ENCODE measurements at places on chromosomes 6 and 20.

DNA sequence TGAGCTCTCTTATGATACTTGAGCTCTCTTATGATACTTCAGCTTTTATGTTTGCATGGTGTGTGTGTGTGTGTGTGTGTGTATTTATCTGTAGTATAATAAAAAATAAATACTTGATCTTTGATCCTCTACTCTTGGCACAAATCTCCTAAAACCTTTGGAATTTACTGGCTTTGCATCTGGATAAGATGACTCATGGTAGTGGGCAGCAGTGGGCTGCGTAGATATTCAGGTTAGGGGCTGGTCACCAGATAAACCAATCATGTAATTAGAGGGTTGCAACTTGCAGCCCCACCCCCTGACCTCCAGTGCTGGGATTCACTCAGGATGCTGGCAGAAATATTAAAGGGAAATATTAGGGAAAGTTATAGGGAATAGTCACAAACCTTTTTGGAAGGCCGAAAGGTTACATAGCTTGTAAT lies 151.9 kb upstream of the COL21A1 start:
- no peak for DNase-seq

- no peak for DNase-seq
These were observed 18.2 kb downstream of the FBXL4 start for GRCh38 chr6:98929498-98930060.

- DNase-seq = no peak
These were observed 1.1 kb upstream of the MYLK4 start for GRCh38 chr6:2751871-2752270.

DNA sequence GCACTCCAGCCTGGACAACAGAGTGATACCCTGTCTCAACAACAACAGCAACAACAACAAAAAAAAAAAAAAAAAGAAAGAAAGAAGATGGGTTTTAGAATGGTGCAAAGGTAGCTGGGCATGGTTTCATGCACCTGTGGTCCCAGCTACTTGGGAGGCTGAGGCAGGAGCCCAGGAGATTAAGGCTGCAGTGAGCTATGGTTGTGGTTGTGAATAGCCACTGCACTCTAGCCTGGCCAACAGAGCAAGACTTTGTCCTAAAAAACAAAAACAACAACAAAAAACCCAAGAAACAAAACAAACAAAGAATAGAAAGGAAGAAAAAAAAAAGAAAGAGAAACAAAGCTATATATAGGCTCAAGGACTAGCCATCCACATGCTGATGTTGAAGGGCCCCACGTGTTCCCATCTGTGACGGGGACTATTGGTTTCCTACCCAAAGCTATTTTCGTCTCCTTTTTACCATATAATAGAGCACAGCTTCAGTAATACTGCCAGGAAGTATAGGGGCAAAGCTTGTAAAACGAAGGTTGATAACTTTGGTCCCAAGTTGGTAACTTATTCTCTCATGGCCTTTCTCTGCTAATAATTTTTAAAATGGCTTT lies 7.9 kb upstream of the EEF1E1 start:
- DNase-seq = no peak

- no peak for DNase-seq
These were observed 13.5 kb upstream of the KCNK16 start for GRCh38 chr6:39335780-39336545.

DNA sequence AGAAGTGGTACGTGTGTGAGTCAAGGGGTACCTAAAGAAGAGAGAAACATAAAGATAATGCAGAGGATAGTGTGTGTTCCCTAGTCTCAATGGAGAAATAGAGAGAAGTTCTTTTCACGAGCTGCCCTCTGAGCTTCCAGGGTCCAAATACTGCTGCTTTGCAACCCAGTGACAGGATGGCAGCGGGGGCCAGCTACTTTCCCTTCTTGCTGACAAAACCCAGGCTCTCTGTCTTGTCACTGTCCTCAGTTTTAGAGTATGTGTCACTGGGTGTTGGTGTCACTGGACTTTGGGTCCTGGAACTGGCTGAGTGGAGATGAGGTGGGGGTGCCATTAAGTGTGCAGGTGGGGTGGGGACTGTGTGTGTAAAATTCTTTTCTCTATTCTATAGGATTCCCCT lies 265.6 kb downstream of the CDC5L start:
- no peak for DNase-seq

GRCh38 chr6:117494283-117494682 lies 11.8 kb downstream of the DCBLD1 start:
- DNase-seq = no peak

GRCh38 chr6:44921798-44922197 lies 406.3 kb upstream of the RUNX2 start:
- no peak for DNase-seq

GRCh38 chr20:20571068-20571780 lies 141.2 kb downstream of the RALGAPA2 start:
- no peak for DNase-seq

DNA sequence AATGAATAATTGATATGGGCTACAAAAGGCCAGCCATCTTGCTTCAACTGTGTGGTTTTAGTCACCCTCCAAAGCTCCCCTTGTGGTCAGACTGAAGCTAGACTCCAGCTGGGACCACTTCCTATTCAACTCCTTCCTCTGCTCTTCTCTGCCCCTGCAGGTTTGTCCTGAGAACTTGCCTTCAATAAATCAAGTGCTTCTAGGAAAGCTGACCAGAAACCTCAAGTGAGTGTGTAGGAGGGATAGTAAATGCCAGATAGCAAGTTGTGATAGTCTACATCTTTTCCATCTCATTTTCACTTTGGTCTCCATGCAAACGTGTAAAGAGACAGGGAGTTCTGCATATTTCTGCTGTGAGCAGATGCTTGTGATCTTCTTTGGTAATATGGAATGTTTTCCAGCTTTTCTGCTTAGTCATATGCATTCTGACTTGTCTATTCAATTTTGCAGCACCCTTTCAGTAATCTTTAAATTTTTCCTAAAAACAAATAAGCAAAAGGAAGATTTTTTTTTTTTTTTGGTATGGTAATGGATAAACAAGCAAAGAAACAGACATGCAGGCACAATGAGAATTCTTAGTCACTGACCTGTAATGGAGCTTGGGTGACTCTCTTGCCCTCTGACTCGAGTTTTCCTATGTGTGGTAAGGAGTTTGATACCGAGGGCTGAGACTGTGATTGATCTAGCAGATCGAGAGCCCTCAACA lies 201.3 kb upstream of the BTBD3 start:
- no peak for DNase-seq

GRCh38 chr6:71258078-71258866 lies 30.3 kb upstream of the OGFRL1 start:
- DNase-seq = no peak

DNA sequence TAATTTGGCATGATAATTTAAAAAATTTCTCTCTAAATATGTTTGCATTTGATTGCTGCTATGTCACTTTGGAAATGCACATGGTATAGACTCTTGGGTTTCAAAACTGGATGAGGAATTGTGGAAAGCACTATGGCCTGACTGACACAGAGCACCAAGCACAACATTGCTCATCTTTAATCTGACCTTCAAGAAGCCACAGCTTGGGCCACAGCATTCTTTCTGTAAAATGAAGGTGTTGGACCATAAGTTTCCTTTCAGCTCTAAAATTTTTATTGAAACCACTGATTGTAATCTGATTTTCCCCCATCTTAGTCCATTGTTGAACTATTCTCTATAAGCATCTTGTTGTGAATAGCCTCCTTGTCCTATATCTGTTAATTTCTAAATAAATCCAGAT lies 41.0 kb downstream of the QKI start:
- DNase-seq = no peak

GRCh38 chr6:75926293-75927168 lies 145.9 kb downstream of the IMPG1 start:
- no peak for DNase-seq

- no peak for DNase-seq
These were observed 38.2 kb upstream of the IER3 start for GRCh38 chr6:30782425-30783014.

DNA sequence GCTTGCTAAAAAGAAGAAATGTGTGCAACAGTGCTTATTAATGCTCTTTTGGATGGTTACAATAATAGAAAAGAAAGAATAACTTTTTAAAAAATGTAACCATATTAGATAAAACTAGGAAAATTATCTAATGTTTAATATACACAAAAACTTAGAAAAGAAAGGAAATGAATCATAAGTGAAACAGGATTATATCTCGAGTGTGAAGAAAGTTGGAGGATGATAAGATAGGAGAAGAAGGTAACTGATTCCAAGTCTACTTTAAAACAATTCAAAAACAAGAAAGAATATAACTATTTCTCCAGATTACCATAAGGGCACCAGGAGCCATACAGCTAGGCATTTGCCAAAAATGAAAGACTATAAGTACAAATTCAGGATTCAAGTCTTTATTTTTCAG lies 73.0 kb downstream of the PHIP start:
- DNase-seq = no peak

GRCh38 chr20:10673842-10674683 lies at the start of gene JAG1:
Gene JAG1 (minus strand): TSS chr20:10673999. CDS start chr20:10673530, 469 bp downstream.
- DNase-seq = peak; percentile 84

- no peak for DNase-seq
These were observed 113.8 kb upstream of the AFDN start for GRCh38 chr6:167712731-167713475.

- DNase-seq = peak; percentile 39
These were observed 102.1 kb upstream of the MYL9 start for GRCh38 chr20:36439040-36439730.

DNA sequence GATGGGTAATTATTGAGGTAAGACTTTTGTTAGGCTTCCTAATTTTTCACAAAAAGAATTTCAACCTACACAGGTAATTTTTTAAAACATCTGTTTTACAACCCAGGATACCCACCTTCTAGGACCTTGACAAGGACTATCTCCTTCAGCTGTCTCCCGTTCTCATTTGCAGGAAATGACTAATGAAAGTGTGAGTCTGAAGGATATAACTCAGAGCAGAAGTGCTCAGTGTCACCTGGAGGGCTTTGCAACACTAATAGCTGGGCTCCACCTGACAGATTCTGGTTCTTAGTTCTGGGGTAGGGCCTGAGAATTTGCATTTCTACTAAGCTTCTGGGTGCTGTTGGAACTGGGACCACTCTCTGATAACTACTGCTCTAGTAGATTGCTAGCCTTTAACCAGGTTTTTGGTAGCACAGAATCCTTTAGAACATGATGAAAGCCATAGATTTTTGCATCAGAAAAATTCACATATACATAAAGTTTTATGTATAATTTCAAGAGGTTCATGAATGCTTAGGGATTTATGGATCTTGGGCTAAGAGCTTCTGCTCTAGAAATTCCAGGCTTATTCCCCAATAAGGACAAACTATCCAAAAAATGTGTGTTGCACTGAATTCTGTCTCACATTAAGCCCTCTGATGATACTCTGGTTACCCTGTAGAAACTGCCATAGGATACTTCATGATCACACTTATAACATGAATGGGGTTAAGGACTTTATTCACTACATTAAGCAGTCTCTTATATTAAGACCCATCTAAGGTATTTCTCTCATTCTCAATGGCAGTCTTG lies 30.3 kb downstream of the AK9 start:
- DNase-seq = no peak

Data from NCI-H1436 (cell line).